Activated naive CD8-positive, alpha-beta T cell treated with anti-CD3 and anti-CD28 coated beads for 36 hours (primary cell): ENCODE measurements at places on chromosomes 11 and 22.

DNA sequence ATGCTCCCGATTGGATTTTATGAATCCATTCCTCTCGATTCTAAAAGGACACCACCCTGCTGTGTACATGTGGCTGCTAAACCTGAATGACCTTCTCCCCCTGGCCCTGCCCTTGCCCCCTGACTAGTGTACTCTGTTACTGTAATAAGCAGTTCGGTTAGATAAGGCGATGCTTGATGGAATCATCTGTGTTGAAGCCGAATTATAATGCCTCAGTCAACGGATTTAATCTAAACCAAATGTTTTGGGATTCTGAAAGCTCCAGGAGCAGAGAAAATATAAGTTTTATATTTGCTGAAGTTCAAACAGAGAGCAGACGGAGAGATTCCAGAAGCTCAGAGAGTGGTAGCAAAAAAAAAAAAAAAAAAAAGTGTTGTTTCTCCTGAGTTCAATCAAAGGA lies 275.4 kb upstream of the MPPED2 start:
- DNase-seq, result no peak

- no peak for DNase-seq
Measured at GRCh38 chr11:27431808-27432207, 40.8 kb downstream of the LGR4 start.

- DNase-seq, result no peak
Measured at GRCh38 chr22:27671413-27671935, 130.1 kb downstream of the MN1 start.

DNA sequence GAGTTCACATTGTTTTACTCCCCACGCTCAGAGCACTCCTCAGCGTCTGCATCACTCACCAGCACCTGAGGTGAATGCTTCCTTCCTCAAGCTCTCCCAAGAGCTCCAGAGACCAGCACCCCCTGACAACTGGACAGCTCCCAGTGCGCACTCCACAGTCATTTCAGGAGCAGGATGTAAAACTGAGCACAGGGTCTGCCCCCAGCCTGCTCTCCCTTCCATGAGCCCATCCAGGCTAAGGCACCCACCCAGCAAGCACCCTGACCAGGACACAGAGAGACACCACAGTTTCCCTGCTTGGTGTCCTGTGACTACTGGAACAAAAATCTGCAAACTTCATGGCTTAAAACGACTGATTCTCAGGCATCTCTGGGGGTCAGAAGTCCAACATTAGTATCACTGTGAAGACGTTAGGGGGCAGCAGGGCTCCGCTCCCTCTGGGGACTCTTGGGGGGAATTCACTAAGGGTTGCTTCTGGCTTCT lies 3.3 kb downstream of the SCGB1D2 start:
- peak; percentile 32 for DNase-seq

GRCh38 chr11:1928470-1928890 lies 9.0 kb downstream of the TNNT3 start:
- DNase-seq, result no peak

- DNase-seq, result no peak
Measured at GRCh38 chr11:67366961-67367760, 6.2 kb downstream of the CLCF1 start.

- DNase-seq, result no peak
Measured at GRCh38 chr22:37285937-37286336, 3.6 kb downstream of the CYTH4 start.

GRCh38 chr11:72631806-72632731 lies 42.2 kb downstream of the PDE2A start:
- no peak for DNase-seq

- DNase-seq, result no peak
Measured at GRCh38 chr22:19134874-19135273, 3.8 kb downstream of the TSSK2 start.

- no peak for DNase-seq
Measured at GRCh38 chr22:43267332-43267980, 75.7 kb downstream of the SCUBE1 start.

DNA sequence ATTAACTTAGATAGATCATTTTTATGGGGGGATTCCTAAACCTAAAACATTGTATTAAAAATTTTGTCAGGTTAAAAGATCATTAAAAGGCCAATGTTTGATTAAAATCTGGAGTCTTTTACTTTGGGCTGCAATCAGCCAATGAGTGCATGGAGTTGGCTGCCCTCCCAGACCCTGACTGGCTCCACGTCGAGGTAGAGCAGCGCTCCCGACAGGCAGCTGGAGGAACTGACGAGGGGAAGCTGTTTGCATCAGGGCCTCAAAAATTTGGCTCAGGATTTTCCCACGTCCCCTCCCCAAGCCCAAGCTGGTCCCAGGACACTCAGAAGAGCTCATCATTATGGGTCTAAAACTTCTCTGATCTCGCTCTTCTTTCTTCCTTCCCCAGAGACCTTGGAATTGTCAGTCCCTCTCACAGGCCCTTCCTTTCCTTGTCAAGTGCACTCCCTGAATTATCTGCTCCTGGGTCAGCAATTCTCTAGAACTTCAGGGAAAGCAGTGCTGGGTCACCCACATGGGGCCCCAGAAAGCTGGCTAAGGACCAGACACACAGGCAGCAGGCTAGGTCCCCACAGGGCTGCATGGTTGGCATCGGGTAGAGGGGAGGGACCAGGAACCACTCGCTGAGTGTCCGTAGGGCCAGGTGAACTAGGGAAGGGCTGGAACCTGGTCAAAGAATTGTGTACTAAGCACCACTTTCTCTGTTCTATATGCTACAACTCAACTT lies 119.6 kb upstream of the IGLL5 start:
- DNase-seq, result no peak

DNA sequence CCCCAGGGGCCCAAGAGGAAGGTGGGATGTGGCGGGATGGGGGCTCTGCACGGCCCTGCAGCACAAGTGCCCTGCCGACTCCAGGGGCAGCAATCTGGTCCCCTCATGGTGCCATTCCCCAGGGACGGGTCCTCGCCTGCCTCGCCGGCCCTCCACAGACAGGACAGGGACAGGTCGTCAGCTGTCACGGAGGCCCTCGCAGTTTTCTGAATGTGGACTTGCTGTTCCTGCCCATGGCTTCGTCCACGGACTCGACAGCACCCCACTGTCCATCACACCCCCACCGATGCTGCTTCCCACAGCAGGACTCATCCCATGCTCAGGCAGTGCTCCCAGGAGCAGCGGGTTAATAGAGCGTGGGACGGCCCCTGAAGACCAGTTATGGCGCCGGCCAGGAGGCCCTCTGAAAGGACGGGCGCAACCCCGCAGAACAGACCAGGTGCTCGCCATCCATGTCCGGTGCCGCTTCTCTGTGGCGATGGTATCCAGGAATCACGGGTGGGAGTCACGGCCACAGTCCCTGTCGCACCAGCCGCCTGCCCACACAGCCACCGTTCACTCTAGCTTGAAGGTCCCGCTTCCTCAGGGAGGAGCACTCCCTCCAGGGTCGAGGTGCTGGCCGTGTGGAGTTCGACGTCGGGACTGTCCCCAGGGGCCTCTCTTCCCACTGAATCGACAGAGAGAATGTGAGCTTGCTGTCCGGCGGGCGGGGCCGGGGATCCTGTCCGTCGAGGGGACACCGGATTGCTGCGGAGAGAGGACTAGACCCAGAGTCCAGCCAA lies 18.5 kb upstream of the MUC2 start:
- DNase-seq, result no peak

- no peak for DNase-seq
Measured at GRCh38 chr22:16783930-16784354, 41.3 kb downstream of the XKR3 start.

DNA sequence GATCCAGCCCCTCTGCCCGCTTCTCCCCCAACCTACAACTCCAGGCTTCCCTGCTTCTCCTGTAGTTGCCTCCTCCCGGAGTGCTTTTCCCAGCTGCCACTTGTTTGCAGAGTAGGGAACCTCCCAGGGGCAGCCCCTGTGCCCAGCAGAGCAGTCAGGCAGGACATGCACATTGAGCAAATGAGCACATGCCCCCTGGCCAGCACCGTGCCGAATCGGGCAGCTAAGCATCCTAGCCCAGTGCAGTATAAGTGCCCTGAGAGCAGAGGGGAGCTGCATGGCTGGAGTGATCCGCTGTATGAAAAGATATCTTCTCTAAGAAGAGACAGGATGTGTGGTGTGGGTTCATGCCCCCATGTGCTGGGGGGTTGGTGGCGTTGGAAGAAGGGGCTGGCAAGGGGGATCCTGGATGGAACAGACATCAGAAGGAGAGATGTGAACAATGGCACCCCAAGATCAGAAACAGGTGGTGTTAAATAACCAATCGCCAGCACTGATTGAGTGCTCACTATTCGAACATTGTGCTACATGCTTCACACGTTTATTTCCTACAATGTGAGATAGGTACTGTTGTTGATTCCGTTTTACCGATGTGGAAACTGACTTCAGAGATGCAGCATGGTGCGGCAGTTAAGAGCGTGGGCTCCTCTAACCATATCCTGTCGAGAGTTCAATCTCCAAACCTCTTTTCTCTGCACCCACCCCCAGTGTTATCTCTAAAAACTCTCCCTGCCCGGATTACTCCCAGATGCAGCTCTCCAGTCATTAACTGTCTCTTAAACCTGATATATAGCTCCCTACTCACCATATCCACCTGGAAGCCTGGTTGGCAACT lies 1.2 kb downstream of the AIP start:
- peak; percentile 57 for DNase-seq

GRCh38 chr11:12810568-12810894 lies 136.3 kb downstream of the TEAD1 start:
- no peak for DNase-seq

GRCh38 chr11:123363556-123363955 lies 66.5 kb upstream of the GRAMD1B start:
- no peak for DNase-seq
